ENCODE measurements at places on chromosomes 16 and 17. TPM values are rescaled to one million over a fixed set of nuclear protein-coding genes. Genes with fewer than 3 reads are reported as not detected.

Gene FBXL16
- total RNA-seq: not detected

Gene MT3
- not detected for total RNA-seq

Gene MRPL38
- total RNA-seq: 9.3 TPM

Gene CCDC78
- not detected for total RNA-seq

DNA sequence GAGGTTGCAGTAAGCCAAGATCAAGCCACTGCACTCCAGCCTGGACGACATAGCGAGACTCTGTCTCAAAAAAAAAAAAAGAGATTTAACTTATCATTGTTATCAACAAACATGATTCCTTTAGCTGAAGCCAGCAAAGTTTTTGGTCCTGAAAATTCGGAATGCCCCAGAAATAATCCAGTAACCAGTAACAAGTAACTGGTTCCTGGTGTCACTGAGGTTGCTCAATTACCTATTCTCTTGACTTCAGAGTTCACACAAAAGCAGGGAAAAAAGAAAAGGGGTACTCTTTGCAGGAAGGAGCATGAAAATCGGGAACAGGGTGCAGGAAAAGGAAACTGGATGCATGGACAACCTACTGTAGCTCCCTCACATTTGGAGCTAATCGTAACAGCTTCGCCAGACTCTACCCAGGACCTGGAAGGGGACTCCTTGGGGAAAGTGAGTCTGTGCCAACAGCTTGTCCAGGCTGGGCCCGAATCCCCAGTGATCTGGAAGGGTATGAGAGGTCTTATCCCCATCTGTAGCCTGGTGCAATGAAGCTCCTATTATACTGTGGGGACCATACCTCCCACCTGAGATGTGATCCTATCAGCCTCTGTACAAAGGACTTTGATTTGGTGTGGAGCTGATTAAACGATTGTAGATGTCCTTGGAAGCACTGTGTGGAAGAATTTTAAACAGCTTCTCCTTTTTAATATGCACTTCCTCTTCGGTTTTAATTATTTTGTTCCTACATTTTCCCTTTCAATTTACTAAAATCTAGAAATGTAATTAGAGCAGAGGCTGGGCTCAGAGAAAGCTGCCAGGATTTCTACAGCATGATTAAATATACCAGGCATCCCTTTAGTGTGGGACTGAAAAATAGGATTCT, 3.4 kb upstream of the SPOP start:
- no peak for DNase-seq
- H3K4me3 ChIP-seq: no peak overlapping the region
- H3K36me3 ChIP-seq: no peaks in the 10 kb centered on the region
- H3K4me1 ChIP-seq: peaks cover 9% of the 10 kb centered on the region
- no peak overlapping the region for H3K27ac ChIP-seq
- no peaks in the 10 kb centered on the region for H3K27me3 ChIP-seq

DNA sequence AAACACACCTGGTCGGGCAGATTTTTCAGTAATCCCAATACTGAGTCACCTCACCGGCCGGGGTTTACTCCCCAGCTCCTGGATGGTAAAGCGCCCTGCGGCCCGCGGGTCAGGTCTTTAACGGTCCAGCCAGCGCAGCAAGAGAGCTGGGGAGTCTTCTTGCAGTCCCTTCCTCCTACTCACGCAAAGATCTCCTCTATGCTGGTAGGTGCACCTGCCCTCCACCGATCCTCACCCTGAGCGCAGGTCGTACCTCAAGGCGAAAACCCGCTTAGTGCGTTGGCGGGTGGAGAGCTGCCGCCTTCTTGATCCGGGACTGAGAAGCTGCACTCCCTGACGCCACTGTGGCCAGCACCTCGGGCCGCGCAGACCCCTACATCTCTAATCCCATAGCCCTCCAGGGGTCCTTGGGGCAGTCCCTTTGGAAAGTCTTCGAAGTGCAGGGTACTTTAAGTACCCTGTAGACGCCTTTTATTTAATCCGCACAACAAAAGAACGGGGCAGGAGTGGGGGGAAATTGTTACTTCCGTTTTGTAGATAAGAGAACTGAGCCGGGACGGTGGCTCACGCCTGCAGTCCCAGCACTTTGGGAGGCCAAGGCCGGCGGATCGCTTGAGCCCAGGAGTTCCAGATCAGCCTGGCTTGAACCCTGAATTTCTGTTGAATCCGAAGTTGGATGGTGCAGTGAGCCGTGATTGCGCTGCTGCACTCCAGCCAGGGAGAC, 10.4 kb upstream of the HOXB13 start:
- H3K4me1 ChIP-seq: peaks cover 8% of the 10 kb centered on the region
- no peak overlapping the region for H3K4me3 ChIP-seq
- no peak for DNase-seq
- no peak overlapping the region for H3K27ac ChIP-seq

GRCh38 chr17:60091908-60092331, 13.2 kb upstream of the HEATR6 start:
- peak overlapping the region; percentile 39 for H3K27ac ChIP-seq
- no peak overlapping the region for H3K4me3 ChIP-seq
- no peaks in the 10 kb centered on the region for H3K27me3 ChIP-seq
- no peak for DNase-seq
- no peaks in the 10 kb centered on the region for H3K36me3 ChIP-seq

DNA sequence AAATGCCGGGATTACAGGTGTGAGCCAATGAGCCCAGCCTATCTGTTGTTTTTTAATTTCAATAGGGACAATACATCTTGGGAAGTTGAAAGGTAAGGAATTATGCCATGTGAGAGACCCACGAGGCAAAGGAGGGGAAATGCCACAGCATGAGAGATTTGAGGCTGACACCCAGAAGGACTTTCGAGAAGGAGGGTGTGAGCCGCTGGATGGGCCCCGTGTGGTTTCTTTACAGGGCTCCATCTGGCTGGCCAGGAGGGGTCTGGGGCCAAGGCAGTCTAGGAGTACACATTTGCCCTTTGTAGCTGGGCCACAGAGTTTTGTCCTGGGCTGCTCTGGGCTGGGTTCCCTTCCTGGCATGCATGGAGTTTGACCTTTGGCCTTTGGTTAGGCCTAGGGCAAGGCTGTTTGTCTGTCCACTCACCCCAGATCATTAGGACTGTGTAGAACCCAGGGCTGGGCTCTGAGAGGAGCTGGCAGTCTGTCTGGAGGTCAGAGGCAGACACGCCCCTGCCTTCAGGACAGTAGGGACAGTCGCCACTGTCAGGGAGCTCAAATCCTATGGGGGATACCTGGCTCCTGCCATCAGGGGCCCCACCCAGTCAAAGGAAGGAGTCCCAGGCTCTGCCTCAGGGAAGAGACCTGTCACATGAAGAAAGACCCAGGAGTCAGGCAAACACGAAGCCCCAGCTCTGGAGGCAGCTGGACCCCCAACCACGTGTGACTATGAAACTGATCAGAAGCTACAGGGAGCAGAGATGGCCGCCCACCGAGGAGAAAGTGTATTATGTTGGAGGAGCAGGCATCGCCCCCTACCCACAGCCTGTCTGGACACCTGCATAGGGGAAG, 24.2 kb upstream of the NXPH3 start:
- no peaks in the 10 kb centered on the region for H3K36me3 ChIP-seq
- no peak overlapping the region for H3K27ac ChIP-seq
- DNase-seq: no peak
- no peaks in the 10 kb centered on the region for H3K27me3 ChIP-seq
- no peak overlapping the region for H3K4me3 ChIP-seq
- H3K4me1 ChIP-seq: peaks cover 7% of the 10 kb centered on the region

DNA sequence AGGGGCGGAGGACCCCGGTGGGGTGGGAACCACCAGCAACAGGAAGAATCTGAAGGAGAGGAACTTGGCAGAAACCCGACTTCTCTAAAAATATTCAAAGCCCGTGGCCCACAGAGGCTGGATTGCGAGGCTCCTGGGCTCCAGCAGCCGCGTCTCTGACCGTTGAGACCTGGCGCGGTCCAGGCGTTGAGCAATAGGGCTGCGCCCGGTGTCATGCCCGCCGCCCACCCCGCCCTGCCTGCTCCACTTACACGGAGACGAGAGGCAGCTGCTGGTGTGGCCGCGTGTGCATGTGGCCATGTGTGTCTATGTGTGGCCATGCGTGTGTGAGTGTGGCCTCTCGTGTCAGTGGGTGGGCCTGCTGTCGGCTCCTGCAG, 83.6 kb downstream of the IRF8 start:
- H3K4me3 ChIP-seq: no peak overlapping the region
- no peak for DNase-seq
- H3K36me3 ChIP-seq: no peaks in the 10 kb centered on the region
- no peak overlapping the region for H3K27ac ChIP-seq
- no peaks in the 10 kb centered on the region for H3K27me3 ChIP-seq
- H3K4me1 ChIP-seq: peaks cover 9% of the 10 kb centered on the region

DNA sequence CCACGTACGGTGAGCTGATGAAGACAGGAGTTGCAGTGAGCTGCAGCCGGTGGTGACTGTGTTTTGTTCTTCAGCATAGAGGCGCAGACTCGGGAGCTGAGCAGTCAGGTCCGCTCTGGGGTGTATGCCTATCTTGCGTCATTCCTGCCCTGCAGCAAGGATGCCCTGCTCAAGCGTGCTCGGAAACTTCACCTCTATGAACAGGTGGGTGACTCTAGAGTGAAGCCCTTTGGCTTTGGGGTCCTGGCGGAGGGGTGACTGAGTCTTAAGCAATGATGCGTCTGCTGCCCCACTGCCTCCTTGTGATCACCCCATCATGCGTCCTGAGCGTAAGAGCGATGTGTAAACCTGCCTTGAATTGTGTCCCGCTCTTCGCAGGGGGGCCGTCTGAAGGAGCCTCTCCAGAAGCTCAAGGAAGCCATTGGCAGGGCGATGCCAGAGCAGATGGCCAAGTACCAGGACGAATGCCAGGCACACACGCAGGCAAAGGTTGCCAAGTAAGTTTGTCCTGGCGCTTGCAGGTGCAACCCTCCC, 22.9 kb downstream of the UBN1 start:
- H3K27me3 ChIP-seq: no peaks in the 10 kb centered on the region
- peaks cover 13% of the 10 kb centered on the region for H3K4me1 ChIP-seq
- peak; percentile 73 for DNase-seq
- no peak overlapping the region for H3K4me3 ChIP-seq
- H3K36me3 ChIP-seq: peaks cover 73% of the 10 kb centered on the region

GRCh38 chr16:50393858-50394802, 25.3 kb upstream of the BRD7 start:
- no peaks in the 10 kb centered on the region for H3K36me3 ChIP-seq
- no peak overlapping the region for H3K4me3 ChIP-seq
- H3K27me3 ChIP-seq: no peaks in the 10 kb centered on the region

DNA sequence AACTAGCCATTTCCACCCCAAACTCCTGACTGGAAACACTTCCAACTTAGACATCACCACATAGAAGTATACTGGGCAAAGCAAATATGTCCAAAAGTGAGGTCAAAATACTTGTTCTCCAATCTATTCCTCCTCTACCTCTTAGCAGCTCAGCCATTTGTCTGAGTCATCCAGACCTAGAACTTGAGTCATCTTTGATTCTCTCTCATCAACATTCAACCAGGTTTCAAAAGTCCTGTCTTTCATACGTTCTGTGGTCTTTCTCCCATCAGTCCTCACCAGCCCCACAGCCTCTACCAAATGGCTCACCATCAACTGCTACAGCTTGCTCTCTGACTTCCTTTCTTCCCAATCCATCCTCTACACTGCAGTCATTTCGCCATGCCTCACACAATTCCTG, 6.8 kb downstream of the ANKFY1 start:
- no peak overlapping the region for H3K27ac ChIP-seq
- peaks cover 16% of the 10 kb centered on the region for H3K36me3 ChIP-seq
- peaks cover 5% of the 10 kb centered on the region for H3K4me1 ChIP-seq
- H3K27me3 ChIP-seq: no peaks in the 10 kb centered on the region

DNA sequence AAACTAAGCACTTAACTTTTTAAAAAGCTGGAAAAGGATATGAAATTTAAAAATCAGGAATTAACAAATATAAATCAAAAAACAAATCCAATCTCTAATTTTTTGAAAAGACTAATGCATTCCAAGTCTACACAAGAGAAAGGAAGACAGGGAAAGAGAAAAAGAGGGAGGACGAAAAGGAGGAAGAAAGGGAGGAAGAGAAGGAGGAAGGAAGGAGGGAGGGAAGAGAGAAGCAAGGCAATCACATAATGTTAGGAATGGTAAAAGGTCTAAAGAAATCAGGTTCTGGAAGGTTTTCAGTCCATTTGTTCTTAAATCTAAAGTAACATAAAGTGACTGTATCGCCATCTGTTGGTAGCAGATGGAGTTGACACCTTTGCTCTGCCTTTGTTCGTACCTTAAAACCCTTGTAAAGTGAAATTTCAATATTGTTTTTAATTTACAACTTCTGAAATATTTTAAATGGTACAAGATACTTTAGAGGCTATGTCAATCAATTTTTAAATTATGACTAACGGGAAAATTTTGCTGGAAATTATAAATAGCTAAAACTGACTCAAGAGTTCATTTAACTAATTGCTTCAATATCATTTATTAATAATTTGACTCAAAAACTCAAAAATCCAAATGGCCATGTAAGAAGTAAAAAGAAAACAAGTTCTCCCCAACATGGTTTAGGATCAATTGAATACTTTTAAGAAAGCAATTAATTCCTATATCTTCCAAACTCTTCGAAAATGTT, 20.4 kb upstream of the CDYL2 start:
- DNase-seq: peak; percentile 77
- no peaks in the 10 kb centered on the region for H3K36me3 ChIP-seq
- H3K4me3 ChIP-seq: no peak overlapping the region
- H3K4me1 ChIP-seq: no peaks in the 10 kb centered on the region

GRCh38 chr16:30184096-30184890, 891 bp downstream of the CORO1A start:
- no peaks in the 10 kb centered on the region for H3K27me3 ChIP-seq
- peak overlapping the region; percentile 56 for H3K4me3 ChIP-seq
- peak overlapping the region; percentile 74 for H3K27ac ChIP-seq

DNA sequence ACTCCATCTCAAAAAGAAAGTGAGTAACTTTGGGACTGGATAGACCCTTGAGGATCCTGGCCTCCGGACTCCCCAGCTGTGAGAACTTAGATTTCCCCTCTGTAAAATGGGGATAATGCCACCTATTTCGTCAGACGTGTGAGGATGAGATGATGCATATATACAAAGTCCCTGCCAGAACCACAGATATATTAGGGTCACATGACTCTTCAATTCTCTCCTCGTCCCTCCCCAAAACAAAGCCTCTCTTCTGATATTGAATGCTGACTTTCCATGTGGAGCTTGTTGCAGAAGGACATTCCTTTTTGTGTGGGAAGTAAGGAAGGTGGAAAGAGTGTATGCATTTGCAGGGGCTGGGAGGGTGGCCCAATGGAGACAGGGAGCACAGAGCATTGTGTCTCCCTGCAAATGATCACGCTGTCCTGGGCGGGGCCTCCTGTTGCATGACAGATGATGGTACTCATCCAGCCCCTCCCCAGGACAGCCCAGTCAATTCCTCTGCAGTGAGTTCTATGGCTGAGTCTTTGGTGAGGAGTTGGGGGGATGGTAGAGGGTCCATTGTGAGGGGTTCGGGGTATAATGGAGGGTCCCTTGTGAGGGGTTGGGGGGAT, 35.1 kb upstream of the MGAT5B start:
- no peak overlapping the region for H3K4me3 ChIP-seq
- H3K27ac ChIP-seq: no peak overlapping the region
- no peak for DNase-seq

DNA sequence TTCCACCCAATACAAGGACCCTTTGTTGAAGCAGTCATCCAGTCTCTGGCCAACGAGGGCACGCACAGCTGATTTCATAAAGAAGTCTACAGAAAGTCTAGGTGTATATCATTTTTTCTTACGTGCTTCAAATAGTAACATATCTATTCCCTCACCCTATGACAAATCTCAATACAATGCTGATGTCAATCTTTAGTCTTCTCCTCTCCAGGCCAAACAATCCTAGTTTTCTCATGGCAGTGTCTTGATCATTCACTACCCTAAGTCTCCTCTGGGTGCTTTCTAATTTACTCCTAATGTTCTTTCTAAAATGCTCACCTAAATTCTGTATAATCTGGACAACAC, 92.6 kb downstream of the CACNG1 start:
- peaks cover 9% of the 10 kb centered on the region for H3K4me1 ChIP-seq
- peaks cover 4% of the 10 kb centered on the region for H3K36me3 ChIP-seq
- no peak for DNase-seq
- H3K27me3 ChIP-seq: no peaks in the 10 kb centered on the region

All from stomach (tissue), 19 donors.